ENCODE measurements at places on chromosomes 7 and 10. TPM values are rescaled to one million over a fixed set of nuclear protein-coding genes. Genes with fewer than 3 reads are reported as not detected.

GRCh38 chr7:79862447-79863210 is 272.0 kb upstream of the GNAI1 start:
- no peaks in the 10 kb centered on the region for H3K4me1 ChIP-seq
- H3K27me3 ChIP-seq: no peaks in the 10 kb centered on the region
- no peak overlapping the region for H3K27ac ChIP-seq
- H3K4me3 ChIP-seq: no peak overlapping the region

DNA sequence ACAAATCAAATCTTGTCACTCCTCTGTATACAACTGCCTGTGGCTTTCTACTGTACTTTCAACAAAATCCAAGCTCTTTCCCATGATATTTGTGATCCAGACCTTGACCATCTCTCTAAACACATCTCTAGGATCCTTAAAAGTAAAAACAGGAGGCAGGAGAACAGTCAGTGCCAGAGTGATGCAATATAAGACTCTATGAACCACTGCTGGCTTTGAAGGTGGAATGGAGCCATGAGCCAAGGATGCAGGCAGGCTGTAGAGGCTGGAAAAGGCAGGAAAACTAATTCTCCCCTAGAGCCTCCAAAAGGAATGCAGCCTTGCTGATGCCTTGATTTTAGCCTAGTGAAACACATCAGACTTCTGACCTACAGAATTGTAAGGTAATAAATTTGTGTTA is 45.5 kb upstream of the LRRN3 start:
- no peaks in the 10 kb centered on the region for H3K4me1 ChIP-seq
- no peak overlapping the region for H3K4me3 ChIP-seq
- H3K27me3 ChIP-seq: no peaks in the 10 kb centered on the region
- no peaks in the 10 kb centered on the region for H3K36me3 ChIP-seq
- DNase-seq: no peak

GRCh38 chr10:36109399-36110023 is 467.4 kb upstream of the FZD8 start:
- no peaks in the 10 kb centered on the region for H3K36me3 ChIP-seq
- H3K27ac ChIP-seq: no peak overlapping the region
- H3K27me3 ChIP-seq: no peaks in the 10 kb centered on the region
- no peak for DNase-seq

TMEM176B gene
- polyA plus RNA-seq: 542 TPM

DNA sequence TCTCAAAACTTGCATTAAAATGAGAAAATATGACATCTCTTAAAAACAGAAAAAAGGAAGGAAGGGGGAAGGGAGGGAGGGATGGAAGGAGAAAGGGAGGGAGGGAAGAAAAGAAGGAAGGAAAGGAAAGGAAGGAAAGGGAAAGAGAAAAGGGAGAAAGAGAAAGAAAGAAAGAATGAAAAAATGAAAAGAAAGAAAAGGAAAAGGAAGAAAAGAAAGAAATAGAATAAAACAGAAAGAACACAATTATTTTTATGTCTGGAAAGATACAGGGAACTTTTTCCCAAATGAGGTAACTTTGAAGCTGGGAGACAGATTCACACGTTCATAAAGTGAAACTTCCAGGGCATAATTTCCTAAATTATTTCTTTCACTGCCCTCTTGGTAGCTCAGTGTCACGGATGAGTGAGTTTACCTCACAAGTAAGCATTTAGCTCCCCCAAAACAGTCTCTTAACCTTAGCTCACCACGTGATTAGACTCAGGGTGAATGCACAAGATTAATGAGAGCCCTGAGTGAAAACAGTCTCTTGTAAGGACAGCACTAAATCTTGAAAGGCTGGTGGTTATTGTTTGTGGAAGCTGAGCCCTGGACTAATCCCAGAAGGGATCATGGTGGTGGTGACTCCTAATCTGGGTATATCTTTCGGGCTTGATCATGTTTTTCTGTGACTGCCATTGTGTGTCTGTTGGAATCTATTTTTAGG is 74.1 kb upstream of the HDAC9 start:
- H3K27me3 ChIP-seq: no peaks in the 10 kb centered on the region
- H3K36me3 ChIP-seq: no peaks in the 10 kb centered on the region
- H3K4me1 ChIP-seq: peaks cover 3% of the 10 kb centered on the region
- no peak overlapping the region for H3K27ac ChIP-seq

DNA sequence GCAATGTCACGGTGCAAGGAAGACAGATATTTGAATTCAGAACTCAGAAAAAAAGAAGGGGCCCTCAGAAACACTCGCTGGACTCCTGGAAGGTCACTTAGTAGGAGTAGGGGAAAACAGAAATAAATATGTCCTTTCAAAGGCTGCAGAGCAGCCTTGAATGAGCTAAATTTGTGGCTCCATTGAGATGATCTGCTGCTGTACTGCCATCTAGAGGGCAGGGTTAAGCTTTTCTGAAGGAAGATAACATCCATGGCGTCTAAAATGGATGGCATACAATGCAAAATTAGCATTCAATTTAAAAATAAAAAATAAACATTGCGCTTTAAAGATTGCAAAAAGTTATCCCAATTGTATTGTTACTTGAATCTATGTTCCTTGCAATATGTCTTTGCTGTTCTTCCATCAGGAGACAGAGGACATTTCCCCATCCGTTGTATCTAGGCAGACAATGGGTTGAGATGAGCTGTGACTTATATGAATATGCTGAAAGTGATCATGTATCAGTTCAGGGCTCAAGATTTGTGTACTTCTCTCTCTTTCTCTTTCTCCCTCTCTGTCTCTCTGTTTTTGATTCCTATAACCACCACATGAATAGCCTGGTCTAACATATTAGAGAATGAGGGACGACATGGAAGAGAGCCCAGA is 642.2 kb downstream of the SH2D4B start:
- no peaks in the 10 kb centered on the region for H3K27me3 ChIP-seq
- DNase-seq: no peak
- no peak overlapping the region for H3K4me3 ChIP-seq
- no peak overlapping the region for H3K27ac ChIP-seq
- H3K4me1 ChIP-seq: no peaks in the 10 kb centered on the region

GRCh38 chr7:22859641-22860290 is 37.1 kb upstream of the TOMM7 start:
- H3K36me3 ChIP-seq: no peaks in the 10 kb centered on the region
- H3K4me1 ChIP-seq: no peaks in the 10 kb centered on the region
- DNase-seq: no peak
- no peak overlapping the region for H3K27ac ChIP-seq
- no peaks in the 10 kb centered on the region for H3K27me3 ChIP-seq

CALML5 gene
- not detected for polyA plus RNA-seq

DNA sequence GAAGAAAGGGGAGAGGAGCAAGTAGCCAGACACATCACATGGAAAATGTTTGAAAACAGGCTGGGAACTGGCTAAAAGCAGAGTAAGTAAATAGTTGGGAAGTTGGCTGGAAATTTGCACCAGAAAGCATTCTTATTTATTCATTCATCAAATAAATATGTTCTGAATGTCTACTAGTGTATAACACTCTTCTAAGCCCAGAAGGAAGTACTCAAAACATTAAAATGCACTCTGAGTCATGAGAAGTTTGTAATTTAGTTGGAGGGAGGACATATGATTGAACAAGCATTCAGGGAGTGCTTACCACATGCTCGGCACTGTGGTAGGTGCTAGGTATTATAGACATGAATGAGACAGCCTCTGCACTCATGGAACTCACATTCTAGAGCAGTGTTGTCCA is 37.0 kb upstream of the CNNM1 start:
- H3K4me1 ChIP-seq: no peaks in the 10 kb centered on the region
- H3K27me3 ChIP-seq: no peaks in the 10 kb centered on the region
- H3K4me3 ChIP-seq: no peak overlapping the region
- no peak overlapping the region for H3K27ac ChIP-seq
- no peaks in the 10 kb centered on the region for H3K36me3 ChIP-seq

GRCh38 chr10:33193701-33194521 is 140.6 kb downstream of the NRP1 start:
- peaks cover 9% of the 10 kb centered on the region for H3K36me3 ChIP-seq
- H3K27me3 ChIP-seq: no peaks in the 10 kb centered on the region
- no peak overlapping the region for H3K4me3 ChIP-seq

CDC14C gene
- not detected for polyA plus RNA-seq

DNA sequence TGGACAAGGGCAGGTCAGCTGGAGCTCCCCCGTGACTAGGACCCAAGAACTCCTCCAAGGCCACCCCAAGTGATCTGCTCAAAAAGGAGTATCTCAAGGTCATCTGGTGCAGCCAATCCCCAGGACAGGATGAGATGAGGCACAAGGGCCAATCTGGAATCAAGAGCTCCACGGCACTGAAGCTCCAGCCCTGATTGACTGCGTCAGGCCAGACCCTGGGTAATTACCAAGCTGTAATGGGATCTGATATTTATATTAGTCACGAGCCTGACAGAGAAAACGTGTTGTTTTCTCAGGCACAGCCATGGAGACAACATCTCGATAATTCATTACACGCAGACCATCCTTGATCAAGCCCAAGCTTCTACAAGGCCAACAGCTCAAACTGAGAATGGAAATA is 4.2 kb downstream of the KCNMA1 start:
- peaks cover 16% of the 10 kb centered on the region for H3K27me3 ChIP-seq
- no peak overlapping the region for H3K27ac ChIP-seq
- no peak overlapping the region for H3K4me3 ChIP-seq
- no peaks in the 10 kb centered on the region for H3K36me3 ChIP-seq

- no peaks in the 10 kb centered on the region for H3K4me1 ChIP-seq
- H3K4me3 ChIP-seq: no peak overlapping the region
- H3K36me3 ChIP-seq: no peaks in the 10 kb centered on the region
- peak; percentile 64 for DNase-seq
These were observed 22.2 kb upstream of the EXOC4 start for GRCh38 chr7:133230591-133231194.

DNA sequence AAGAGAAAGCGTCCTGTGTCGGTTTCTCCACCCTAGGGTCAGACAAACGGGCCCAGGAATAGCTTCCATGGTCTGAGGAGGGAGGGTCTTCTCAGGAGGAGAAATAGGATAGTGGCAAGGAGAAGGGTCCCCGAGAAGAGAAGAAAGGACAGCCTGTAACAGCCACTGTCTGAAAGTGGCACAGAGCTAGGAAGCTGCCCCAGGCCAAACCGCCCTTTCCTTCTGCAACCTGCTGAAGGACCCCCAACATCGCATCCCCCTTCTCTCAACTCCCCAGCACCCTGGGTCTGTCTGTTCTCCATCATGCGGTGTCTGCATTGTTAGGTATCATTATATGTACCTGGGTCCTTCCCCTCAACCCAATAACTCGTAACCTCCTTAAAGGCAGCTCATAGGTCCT is 47.1 kb downstream of the COL17A1 start:
- no peak overlapping the region for H3K27ac ChIP-seq
- no peaks in the 10 kb centered on the region for H3K4me1 ChIP-seq
- no peaks in the 10 kb centered on the region for H3K36me3 ChIP-seq
- H3K27me3 ChIP-seq: no peaks in the 10 kb centered on the region

DNA sequence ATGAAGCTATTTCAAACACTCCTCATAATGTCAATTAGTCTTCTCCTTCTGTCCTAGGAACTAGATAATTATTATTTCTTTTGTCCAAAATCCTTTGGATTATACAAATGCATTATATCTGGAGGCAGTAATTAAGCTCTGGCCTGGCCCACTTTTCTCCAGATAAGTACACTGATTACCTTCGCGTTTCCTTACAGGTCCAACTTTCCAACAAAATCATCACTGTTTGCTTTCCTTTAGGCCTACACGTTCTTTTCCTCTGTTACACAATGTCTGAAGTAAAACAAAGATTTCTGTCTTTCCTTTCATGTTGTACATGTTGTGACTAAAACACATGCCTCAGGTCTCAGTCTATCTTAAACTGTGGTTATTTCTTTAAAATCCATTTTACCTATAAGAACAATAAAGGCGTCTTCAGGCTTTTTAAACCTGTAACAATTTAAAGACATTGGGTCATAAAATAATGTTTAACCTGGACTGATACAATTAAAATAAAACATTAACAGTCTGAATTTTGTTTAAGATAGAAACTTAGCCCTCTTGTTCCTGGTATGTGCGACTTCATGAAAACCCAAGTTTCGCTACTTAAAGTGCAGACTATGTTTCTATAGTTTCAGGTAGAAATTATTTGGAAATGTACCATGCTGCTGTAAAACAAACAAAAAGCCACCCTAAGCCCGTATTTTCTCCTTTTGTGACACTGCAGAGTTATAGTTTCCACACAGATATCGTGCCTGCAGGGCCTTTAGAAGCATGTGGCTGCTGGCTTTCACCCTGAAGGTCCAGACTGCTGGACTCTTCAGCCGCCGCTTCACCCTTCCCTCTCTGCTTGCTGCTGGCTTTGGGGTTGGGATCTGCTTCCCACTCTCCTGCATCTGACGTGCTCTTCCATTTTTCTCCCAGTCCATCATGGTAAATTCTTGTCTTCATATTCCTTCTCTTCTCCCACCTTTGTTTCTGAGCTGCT is 381.7 kb downstream of the DPP6 start:
- H3K27me3 ChIP-seq: no peaks in the 10 kb centered on the region
- H3K36me3 ChIP-seq: no peaks in the 10 kb centered on the region
- H3K4me3 ChIP-seq: no peak overlapping the region
- no peak overlapping the region for H3K27ac ChIP-seq
